ENCODE measurements at places on chromosomes 12 and 14.

- DNase-seq = no peak
Measured at GRCh38 chr12:57795354-57795753, 12.8 kb downstream of the TSFM start.

- no peak for DNase-seq
Measured at GRCh38 chr12:91492648-91493047, 310.0 kb upstream of the DCN start.

DNA sequence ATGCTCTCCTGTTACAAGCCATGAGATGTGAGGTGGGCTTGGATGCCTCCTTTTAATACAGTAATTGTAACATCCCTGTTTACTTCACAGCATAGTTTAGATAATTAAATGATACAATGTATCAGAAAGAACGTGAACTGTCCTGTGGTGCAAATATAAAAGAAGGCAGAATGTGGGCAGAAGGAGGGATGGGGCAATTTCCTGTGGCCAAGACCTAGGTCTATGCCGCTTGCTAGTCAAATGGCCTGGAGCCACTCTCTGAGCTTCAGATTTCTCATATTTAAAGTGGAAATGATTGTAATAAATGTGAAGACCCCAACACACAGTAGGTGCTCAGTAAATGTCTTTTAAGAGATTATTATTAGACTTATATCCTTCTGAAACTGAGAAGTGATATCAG, 24.0 kb upstream of the EVL start:
- no peak for DNase-seq

- no peak for DNase-seq
Measured at GRCh38 chr12:110012137-110012536, 12.9 kb downstream of the ANKRD13A start.

GRCh38 chr12:125198652-125199051, 133.4 kb downstream of the AACS start:
- no peak for DNase-seq

GRCh38 chr12:22254478-22254877, 80.0 kb downstream of the ST8SIA1 start:
- DNase-seq = no peak

DNA sequence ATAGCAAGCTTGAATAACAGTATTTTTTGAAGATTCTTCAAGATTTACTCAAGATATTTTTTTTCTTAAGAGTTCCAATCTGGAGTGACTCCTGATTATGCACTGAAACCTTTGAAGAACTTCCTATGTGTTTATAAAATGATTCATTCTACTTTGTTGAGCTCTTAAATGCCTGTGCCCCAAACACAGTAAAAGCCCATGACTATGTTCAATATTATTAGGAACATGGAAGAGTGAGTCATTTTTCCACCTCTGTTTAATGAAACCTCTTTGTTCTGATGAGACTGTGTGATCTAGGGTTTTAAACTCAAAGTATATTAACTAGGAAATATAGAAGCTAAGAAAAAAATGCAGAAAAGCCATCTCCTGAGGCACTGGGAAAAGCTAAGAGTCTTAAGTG, 415.0 kb upstream of the FBXO33 start:
- no peak for DNase-seq

DNA sequence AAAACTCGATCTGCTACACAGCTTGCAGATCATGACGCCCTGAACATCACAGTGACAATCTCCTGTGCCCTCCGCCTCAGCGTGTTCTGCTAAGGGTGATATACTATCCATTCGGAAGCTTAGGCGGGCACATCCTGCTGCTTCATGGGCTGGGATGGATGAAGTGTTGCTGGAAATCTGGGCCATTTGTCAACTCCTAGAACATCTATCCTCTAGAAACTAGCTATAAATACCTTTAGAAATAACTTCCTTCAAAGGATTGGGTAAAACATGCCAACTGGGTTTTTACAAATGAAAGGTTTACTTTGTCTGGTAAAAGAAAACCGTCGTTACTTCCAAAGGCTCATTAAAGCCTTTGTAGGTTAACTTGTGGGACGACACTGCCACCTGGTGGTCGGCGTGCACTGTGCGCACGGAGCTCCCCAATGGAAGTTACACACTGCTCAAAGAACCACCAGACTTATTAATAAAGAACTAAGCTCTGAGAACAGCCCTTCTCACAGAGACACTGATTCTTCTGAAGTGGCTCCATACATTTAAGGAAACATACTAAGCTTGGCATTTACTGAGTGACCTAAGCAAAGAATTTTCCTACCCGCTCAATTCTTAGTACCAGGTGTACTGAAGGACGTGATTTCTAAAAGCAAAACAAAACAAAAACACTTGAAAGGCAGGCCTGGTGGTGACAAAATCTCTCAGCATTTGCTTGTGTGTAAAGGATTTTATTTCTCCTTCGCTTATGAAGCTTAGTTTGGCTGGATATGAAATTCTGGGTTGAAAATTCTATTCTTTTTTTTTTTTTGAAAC, 21.6 kb upstream of the CACNA2D4 start:
- DNase-seq = peak; percentile 69

GRCh38 chr12:53179687-53180219, 769 bp upstream of the ZNF740 start:
- no peak for DNase-seq

Data from fibroblast of skin of right quadriceps (primary cell).